ENCODE measurements at places on chromosomes 2 and 18.
A peak's percentile ranks its signal among the peaks of the same experiment; 100 is the strongest.

DNA sequence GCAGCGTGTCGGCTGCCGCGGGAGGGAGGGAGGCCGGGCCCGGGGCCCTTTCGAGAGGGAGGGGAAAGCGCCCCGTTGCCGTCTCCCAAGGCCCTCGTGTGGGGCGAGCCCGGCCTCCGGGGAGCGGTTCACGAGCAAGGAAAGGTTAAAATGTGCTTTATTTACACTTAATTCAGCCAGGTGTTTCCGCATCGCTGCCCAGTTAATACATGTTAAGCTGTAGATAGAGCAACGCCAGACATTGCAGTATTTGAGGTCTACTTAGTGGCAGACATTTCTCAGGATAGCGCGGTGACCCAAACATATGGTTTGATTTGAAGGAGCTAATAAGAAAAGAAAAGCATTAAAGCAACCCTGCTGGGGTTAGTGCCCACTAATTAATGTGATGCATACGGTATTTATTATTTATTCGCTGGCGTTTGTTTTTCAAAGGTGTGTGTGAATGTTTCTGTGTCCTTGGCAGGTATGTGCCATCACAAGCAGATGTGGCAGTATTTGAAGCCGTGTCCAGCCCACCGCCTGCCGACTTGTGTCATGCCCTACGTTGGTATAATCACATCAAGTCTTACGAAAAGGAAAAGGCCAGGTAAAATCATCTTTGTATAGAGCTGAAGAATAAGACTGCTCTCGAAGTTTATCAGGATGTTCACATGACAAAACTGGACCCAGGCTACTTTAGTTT lies 571 bp downstream of the EEF1B2 start:
- DNase-seq: peak; percentile 48

GRCh38 chr18:70709720-70710119 lies 420.9 kb downstream of the SOCS6 start:
- DNase-seq: no peak

DNA sequence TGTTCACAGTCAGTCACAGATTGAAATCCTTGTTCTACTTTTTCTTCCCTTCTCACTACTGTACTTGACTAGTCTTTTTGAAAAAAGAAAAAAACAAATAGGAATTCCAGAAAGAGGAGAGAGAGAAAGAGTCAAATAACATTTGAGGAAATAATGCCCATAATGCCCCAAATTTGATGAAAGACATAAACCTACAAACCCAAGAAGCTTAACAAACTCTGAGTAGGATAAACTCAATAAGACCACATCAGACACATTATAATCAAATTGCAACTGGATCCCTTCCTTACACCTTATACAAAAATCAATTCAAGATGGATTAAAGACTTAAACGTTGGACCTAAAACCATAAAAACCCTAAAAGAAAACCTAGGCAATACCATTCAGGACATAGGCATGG lies 30.9 kb downstream of the TMEM185B start:
- no peak for DNase-seq

- no peak for DNase-seq
Measured at GRCh38 chr2:29260142-29260772, 145.0 kb downstream of the CLIP4 start.

- DNase-seq: peak; percentile 15
Measured at GRCh38 chr2:37713258-37713700, 41.8 kb upstream of the CDC42EP3 start.

GRCh38 chr18:75247611-75248421 lies 37.2 kb downstream of the TSHZ1 start:
- DNase-seq: no peak

Data from inflammatory macrophage treated with lipopolysaccharide for 1 hour (primary cell).